CD8-positive, alpha-beta memory T cell (primary cell): ENCODE measurements at places on chromosomes 3 and 15. TPM values are rescaled to one million over a fixed set of nuclear protein-coding genes. Genes with fewer than 3 reads are reported as not detected.

CPB1 gene
- polyA plus RNA-seq: not detected

HOMER2 gene
- polyA plus RNA-seq: 1.6 TPM

DNA sequence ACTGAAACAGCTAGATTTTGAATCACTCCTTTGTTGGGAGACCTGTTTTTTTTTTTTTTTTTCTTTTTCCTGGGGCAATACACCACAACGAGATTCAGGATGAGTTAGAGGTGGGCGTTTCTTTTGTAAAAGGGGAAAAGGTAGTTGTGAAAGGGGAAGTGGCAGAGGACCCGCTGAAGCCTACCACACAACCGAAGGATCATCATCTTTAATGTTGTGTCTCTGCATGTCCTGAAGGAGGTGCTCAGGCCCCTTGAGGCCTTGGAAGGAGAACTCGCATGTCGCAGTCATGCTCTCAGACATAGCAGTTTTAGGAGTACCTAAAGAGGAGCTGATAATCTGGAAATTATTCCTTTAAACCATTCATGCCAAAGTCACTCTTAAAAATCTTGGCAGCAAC lies 137.9 kb upstream of the LRIG1 start:
- no peak for DNase-seq

ADGRG7 gene
- not detected for polyA plus RNA-seq
